Femur (tissue), 1 donor: ENCODE measurements at places on chromosomes 6 and 20.

DNA sequence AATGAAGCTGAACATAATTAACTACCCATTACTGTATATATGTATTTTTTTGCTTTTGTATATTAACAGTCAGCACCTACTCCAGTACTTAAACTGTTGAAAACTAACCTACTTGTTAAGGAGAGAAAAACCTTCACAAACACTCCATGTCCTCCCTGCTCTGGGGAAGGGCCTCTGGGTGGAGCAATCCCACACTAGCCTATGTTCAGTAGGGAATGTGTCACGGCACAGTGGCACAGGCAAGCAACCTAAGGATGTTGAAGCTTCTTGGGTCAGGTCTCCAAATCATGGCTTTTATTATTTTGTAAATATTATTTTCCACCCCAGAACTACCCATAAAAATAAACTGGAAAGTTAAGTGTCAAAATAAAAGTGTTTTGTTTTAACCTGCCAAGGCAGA lies 5.3 kb downstream of the MAN1A1 start:
- DNase-seq = no peak

GRCh38 chr20:35318502-35319157 lies 26.4 kb upstream of the FAM83C start:
- DNase-seq = no peak

- DNase-seq = no peak
Observed at GRCh38 chr6:93550551-93551276, 131.4 kb upstream of the EPHA7 start.

GRCh38 chr20:37257530-37257929 lies 4.1 kb downstream of the GHRH start:
- DNase-seq = no peak

DNA sequence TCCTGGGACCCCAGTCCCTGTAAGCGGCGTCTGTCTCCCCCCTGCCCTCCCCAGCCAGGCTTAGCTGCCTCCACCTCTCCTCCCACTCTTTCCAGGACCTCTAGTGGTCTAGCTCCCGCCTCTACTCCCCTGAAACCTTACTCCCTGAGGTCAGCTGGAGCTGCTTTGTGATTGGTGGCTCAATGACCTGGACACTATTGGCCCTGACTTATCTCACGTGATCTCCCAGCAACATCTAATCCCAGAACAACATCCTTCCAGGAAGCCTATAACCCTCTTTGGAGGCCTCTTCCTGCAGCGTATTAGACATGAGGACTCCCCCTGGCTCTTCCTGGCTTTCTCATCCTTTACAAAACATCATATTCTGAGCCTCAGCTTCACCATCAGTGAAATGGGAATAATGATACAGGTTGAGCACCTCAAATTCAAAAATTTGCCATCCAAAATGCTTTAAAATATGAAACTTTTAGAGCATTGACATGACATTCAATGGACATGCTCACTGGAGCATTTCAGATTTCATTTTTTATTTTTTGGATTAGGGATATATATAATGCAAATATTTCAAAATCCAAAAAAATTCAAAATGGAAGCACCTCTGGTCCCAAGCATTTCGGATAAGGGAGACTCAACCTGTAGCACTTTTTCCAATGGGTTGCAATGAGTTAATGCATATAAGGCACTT lies 16.3 kb upstream of the SRC start:
- no peak for DNase-seq

GRCh38 chr6:32192608-32193039 lies at the start of gene GPSM3:
GPSM3 (minus strand) TSS chr6:32192643; CDS start chr6:32192513, 130 bp downstream.
- peak; percentile 62 for DNase-seq

DNA sequence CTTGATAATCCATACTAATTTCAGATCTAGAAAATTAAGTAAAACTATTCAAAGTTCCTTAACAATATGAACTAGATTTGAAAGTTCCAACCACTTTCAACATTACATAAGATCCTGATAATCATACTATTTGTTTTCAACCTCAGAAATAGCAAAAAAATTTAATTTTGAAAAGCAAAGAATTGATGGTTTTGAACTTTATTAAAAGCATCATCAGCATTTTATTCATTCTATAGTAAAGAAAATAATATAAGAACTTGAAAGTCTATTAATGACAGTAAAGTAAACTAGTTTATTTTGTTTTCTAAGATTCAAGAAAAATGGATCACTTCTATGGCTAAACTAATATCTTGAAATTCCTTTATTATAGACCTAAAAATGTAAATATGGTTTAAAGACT lies 26.8 kb downstream of the EYS start:
- no peak for DNase-seq

DNA sequence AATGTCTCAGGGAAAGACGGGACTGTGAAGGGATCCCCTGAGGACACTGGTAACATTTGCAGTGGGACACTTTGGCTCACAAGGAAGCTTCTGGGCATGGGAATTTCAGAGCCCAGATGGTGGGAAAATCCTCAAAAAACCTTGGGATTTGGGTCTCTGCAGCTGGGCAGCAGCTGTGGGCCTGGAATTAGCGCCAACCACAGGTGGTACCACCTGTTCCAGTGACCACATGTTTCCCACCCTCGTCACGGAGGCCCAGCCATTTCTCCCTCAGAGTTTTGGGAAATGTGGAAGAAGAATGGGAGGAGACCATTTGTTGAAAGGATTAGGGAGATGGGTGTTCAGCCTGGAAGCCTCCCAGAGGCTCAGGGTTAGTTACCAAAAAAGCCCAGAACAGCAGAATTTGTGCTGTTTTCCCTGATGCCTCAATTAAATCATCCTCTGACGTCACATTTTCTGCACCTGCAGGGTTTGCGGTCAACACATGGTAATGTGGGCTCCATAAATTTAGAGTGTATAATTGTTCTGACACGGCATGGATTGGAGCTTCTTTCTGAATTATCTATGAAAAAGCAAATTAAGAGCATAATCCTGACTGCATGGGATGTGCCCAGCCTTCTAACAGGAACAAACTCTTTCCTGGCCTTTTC lies 34.4 kb downstream of the EDN3 start:
- DNase-seq = peak; percentile 68

DNA sequence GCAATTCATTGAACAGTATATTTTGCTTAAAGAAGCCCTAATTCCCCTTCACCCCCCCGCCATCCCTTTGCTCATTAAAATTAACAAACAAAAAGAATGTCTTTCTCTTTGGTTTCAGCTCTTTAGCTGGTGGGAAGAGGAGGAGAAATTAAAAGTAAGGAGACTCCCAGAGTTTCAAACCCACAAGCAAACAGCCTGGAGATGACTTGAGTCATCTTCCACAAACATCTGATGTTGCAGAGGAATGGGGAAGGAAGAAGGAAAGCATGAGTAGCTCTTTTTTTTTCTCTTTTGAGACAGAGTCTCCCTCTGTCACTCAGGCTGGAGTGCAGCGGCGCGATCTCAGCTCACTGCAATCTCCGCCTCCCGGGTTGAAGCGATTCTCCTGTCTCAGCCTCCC lies 189.6 kb downstream of the ADAT2 start:
- DNase-seq = no peak

- no peak for DNase-seq
Observed at GRCh38 chr6:130978660-130979396, 84.2 kb downstream of the EPB41L2 start.

- no peak for DNase-seq
Observed at GRCh38 chr6:33430334-33430733, 10.5 kb downstream of the SYNGAP1 start.

GRCh38 chr20:46752728-46753127 lies 43.3 kb downstream of the SLC2A10 start:
- peak; percentile 76 for DNase-seq

DNA sequence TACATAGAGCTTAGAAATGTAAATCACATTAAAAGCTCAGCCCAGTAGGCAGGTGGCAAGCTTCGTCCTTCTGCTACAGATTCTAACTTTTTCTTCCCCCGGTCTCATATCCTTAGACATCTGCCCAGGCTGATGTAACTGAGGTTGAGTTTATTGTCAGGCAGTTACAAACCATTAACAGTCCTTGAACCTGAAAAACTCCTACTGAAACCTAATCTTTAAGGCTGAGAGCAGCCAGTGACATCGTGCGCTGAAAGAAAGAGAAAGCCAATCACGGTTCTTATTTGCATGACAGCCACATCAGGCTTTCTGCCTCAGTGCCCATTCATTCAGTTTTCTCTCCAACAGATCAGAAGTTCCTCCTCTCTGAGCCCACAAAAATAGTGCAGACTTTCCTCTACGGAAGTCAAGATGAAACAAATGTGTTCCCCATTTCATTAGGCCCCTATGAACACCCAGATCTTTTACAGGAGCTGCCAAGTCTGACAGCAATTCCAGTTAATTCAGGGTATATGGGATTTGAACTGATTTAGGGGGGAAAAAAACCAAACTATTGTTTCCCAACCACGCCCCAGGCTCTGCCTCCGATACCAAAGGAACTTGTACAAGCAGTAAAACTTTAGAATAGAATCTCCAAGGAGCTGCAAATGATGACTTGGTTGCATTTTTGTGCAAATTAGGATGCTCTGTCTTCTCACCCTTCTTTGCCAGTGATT lies at the start of gene NHSL1:
Gene NHSL1 (minus strand): TSS at position 192 of the 716 bp plus-strand sequence. CDS start 204 bp downstream, outside the sequence.
- DNase-seq = no peak

DNA sequence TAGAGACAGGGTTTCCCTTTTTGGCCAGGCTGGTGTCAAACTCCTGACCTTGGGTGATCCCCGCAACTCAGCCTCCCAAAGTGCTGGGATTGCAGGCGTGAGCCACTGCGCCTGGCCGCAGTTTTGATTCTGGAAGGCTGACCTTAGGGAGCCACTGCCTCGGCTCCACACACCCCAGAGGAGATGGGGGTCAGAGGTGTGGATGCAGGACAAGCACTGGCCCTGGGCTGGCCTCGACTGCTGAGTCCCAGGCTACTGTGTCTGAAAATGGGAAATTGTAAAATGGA lies 1.5 kb downstream of the ZBP1 start:
- DNase-seq = no peak

DNA sequence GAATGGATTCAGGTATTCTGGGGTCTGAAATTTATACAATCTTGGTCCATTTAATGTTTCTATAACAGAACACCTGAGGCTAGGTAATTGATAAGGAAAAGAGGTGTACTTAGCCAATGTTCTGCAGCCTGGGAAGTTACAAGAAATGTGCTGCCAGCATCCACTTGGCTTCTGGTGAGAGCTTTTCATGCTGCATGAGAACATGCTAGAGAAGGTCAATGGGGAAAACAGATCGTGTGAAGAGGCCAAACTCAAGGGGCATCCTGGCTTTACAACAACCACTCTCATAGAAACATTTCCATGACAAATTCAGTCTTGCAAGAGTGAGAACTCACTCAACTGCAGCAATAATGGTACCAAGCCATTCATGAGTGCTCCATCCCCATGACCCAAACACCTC lies 16.8 kb downstream of the IL22RA2 start:
- DNase-seq = no peak

GRCh38 chr6:17484201-17484849 lies 90.9 kb downstream of the CAP2 start:
- DNase-seq = no peak

DNA sequence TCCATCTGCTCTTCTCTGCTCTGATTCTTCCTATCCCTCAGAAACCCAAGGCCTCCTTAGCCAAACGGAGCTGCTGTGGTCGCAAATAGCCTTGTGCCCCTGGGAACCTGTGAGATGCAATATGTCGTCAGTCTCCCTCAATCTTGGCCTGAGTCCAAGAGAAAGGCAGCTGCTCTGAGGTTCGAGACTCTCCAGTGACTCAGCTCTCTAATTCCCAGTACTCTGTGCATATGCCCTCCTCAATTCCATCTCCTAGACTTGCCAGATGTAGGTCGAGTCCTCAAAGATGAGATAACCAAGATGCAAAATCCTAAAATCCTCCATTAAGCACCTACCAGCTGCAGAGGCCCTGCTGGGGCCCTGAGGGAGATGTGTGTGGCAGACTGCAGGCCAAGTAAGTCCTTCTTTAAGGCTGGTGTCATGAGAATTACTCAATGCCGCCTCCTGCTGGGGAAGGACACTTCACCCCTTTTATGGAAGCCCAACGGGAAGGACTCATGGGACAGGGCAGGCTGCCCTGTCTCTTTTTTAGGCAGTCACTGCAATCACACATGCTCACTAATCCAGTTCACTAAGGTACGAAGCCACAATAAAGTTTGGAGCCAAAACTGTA lies 28.5 kb downstream of the C6orf15 start:
- peak; percentile 36 for DNase-seq

GRCh38 chr20:57222631-57222950 lies 43.9 kb downstream of the BMP7 start:
- no peak for DNase-seq

- no peak for DNase-seq
Observed at GRCh38 chr20:62190639-62191411, 8.0 kb downstream of the MTG2 start.

GRCh38 chr20:33681728-33682353 lies 4.3 kb downstream of the E2F1 start:
- no peak for DNase-seq

DNA sequence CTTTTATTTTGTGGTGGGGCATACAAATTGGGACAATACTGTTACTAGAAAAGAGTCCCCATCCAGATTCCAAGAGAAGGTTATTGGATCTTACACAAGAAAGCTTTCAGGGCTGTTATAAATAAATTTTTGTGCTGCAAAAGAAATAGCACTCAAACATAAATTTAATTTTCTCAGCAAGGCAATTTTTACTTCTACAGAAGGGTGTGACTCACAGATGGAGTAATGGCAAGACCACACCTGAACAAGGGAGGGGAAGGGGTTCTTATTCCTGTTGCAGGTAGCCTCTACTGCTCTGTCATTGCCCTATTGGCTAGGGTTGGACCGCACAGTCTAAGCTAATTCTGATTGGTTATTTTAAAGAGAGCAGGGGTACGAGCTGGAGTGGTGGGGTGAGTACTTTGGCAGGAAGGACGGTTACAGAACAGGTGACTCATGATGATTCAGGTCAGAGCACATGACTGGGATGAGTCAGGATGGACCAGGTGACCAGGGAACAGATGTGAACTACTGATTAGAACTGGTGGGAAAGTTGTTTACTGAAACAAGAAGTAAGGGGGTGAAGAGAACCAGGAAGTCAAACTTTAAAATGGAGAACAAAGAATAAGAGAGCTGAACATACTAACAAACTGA lies 41.1 kb downstream of the CNR1 start:
- DNase-seq = no peak

DNA sequence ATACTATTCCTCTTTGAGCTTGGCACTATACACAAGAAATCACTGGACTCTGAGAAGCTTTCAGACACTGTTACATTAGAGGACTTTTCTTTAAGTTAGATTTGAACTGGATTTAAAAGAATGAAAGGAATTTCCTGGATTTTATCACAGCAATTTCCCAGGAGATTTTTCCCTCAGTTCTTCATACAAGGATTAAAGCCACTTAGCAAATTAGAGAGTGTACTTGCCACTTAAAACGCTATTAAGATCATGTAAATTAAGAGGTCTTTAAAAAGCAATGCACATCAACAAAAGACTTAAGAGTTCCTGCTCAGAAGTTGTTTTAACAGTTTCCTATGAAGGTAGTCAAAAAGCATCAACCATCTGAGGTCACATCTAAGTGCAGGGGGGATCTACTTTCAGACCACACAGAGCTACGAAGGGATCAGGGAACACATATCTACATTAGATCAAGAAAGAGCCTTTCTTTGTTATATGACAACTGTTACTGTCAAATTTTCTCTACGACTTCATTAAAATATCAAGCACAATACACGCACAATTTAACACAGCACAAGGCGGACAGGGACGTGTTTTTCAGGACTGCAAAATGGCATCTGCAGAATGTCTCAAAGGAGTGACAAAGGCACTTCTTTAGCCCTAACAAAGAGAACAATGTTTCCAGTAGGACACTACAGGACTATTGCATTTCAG lies 65.8 kb downstream of the EPB41L2 start:
- DNase-seq = no peak
